Left cardiac atrium (tissue), 4 donors: ENCODE measurements at places on chromosomes 11 and 22. TPM values are rescaled to one million over a fixed set of nuclear protein-coding genes. Genes with fewer than 3 reads are reported as not detected.

DNA sequence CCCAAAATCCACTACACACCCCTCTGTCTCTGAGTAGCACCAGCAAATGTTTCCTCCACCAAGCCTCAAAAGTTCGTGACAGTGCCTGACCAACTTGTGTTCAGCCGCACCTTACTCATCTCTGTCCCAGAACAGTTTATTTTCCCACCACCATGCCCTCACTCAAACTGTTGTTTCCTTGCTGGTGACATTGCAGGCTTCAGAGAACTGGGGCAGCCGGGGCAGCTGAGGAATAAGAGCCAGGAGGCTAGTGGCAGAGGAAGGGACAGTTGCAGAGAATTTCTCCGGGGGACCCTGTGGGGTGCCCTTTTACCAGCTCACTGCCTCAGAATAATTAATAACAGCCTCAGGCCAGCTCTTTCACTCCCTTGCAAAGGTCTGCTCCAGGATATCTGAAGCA is 709 bp upstream of the KCNE3 start:
- DNase-seq, result no peak

KRTAP5-2 gene
- total RNA-seq, result not detected

POU2AF2 gene
- not detected for total RNA-seq

DNA sequence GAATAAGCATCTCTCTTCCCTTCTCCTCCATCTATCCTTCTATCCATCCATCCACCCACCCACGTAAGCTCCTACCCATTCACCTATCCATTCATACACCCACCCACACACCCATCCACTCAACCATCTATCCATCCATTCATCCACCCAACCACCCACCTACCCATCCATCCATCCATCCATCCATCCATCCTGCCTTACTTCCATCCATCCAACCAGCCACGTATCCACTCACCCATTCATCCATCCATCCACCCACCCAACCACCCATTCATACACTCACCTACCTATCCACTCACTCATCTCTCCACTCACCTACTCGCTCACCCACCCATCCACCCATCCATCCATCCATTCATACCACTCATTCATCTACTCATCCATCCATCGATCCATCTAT is 13.2 kb downstream of the TNNT3 start:
- DNase-seq, result no peak

- DNase-seq, result no peak
Measured at GRCh38 chr11:32116668-32117067, 25.8 kb downstream of the RCN1 start.
